ENCODE measurements at places on chromosomes 2 and 18.

DNA sequence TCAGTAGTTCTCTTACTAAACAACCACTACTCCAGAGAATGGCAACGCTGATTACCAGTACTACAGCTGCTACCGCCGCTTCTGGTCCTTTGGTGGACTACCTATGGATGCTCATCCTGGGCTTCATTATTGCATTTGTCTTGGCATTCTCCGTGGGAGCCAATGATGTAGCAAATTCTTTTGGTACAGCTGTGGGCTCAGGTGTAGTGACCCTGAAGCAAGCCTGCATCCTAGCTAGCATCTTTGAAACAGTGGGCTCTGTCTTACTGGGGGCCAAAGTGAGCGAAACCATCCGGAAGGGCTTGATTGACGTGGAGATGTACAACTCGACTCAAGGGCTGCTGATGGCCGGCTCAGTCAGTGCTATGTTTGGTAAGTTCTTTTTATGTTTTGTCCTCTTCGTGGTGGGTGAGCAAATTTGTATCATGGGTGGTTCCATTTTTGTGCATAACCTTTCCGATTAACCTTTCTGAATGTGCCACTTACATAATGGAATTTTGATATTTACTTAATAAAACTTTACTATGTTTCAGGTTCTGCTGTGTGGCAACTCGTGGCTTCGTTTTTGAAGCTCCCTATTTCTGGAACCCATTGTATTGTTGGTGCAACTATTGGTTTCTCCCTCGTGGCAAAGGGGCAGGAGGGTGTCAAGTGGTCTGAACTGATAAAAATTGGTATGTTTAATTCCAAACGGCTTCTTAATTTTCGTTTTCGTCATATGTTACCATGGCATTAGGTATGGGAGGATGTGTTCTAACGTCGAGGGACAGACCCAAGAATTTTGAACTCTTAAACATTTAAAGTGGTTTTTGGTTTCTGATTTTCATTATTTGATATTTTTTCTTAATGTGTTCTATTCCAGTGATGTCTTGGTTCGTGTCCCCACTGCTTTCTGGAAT, 1.3 kb downstream of the SLC20A1 start:
- no peak for DNase-seq

- no peak for DNase-seq
These were observed 248.4 kb downstream of the PID1 start for GRCh38 chr2:229022652-229023051.

GRCh38 chr2:54613794-54614257, 109.6 kb upstream of the EML6 start:
- peak; percentile 39 for DNase-seq

GRCh38 chr2:118013724-118014491, at the start of gene CCDC93:
Gene CCDC93 (minus strand): TSS chr2:118014070. CDS start chr2:118013995, 75 bp downstream.
- peak; percentile 55 for DNase-seq

- DNase-seq: no peak
These were observed 47.9 kb downstream of the SLC14A1 start for GRCh38 chr18:45771587-45772480.

DNA sequence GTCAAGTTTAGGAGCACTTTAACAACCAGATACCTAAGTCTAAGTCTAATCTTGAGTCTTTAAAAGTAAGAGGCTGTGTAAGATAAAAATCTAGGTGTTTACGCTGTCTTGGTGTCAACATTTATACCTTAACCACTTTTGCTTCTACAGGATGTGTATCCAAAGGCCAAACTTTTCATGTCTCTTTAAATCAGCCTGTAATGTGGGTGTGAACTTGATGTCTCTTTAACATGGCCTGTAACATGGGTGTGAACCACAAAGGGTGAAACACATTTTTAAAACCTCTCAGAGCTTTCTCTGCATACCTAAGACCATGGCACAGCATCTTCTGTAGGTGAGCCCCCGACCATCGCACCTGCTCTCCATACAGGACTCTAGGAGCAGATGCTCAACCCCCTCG, 40.4 kb downstream of the SH3YL1 start:
- no peak for DNase-seq

DNA sequence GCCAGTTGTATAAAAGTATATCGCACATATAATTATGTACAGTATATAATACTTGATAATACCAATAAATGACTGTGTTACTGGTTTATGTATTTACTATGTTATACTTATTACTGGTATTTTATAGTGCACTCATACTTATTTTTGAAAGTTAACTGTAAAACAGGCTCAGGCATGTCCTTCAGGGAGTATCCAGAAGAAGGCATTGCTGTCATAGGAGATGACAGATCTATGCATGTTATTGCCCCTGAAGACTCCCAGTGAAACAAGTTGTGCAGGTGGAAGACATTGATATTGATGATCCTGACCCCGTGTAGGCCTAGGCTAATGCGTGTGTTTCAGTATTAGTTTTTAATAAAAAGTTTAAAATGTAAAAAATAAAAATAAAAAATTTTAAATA, 20.3 kb upstream of the ASXL3 start:
- DNase-seq: no peak

GRCh38 chr2:23199115-23199918, 185.7 kb upstream of the KLHL29 start:
- DNase-seq: no peak

DNA sequence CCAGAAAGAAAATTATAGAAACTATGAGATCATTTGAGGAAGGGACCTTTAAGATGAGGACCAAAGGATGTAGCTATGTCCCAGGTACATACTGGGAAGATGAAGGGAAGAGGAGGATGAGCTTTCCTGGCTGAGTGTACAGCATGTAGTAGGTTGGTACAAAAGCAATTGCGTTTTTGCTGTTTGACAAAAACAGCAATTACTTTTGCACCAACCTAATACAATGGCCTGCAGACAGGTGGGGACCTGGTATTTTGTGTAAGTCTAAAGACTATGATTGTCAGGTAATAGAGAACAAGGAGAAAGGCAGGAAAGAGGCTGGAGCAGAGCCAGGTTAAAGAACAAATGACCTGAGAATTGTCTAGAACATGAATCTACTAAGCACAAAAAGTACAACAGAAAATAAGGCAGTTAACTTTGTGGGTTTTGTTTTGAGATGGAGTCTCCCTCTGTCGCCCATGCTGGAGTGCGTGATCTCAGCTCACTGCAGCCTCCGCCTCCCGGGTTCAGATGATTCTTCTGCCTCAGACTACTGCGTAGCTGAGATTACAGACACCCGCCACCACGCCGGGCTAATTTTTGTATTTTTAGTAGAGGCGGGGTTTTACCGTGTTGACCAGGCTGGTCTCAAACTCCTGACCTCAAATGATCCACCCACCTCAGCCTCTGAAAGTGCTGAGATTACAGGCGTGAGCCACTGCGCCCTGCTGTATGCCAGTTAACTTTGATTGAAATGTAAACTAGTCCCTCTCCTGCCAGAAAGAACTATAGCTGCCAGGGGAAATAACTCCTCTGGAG, 3.2 kb upstream of the TGOLN2 start:
- DNase-seq: no peak

DNA sequence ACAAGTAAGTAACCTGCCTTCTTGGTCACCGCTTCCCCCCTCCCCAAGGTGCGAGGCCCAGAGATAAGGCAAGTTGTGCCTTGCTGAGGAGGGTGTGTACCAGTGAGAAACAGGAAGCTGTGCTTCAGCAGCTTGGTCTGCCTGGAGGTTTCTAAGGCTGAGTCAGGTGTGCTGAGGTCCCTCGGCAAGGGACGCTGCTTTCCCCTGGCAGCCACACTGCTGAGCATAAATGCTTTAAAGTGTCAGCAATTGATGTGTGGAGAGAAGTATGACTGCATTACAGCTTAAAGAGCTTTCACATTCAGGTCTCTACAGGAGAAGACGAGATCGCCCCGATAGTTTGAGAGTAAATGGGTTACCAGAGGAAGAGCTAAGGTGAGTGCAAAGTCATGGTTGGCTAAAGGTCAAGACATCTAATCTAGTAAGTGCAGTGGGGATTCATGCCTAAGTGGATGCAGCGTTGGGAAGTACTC, 86.9 kb downstream of the LIMS1 start:
- DNase-seq: no peak

- no peak for DNase-seq
These were observed 70.3 kb downstream of the PPP1R1C start for GRCh38 chr2:182055993-182056392.

DNA sequence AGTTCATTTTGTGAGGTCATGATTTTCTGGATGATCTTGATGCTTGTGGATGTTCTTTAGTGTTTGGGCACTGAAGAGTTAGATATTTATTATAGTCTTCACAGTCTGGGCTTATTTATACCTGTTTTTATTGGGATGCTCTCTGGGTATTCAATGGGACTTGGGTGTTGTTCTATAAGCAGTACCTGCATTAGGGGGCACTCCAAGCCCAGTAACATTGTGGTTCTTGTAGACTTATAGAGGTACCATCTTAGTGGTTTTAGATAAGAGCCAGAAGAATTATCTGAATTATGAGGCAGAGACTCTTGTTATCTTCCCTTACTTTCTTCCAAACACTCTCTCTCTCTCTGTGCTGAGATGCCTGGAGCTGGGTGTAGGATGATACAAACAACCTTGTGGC, 470.0 kb downstream of the PIK3C3 start:
- no peak for DNase-seq

GRCh38 chr18:50638884-50639420, 79.1 kb downstream of the MAPK4 start:
- no peak for DNase-seq

GRCh38 chr2:9211496-9211895, 4.9 kb downstream of the ASAP2 start:
- DNase-seq: no peak

- no peak for DNase-seq
These were observed 211.3 kb upstream of the HAAO start for GRCh38 chr2:43003702-43004101.

GRCh38 chr18:32674491-32674890, 98.3 kb downstream of the KLHL14 start:
- no peak for DNase-seq

DNA sequence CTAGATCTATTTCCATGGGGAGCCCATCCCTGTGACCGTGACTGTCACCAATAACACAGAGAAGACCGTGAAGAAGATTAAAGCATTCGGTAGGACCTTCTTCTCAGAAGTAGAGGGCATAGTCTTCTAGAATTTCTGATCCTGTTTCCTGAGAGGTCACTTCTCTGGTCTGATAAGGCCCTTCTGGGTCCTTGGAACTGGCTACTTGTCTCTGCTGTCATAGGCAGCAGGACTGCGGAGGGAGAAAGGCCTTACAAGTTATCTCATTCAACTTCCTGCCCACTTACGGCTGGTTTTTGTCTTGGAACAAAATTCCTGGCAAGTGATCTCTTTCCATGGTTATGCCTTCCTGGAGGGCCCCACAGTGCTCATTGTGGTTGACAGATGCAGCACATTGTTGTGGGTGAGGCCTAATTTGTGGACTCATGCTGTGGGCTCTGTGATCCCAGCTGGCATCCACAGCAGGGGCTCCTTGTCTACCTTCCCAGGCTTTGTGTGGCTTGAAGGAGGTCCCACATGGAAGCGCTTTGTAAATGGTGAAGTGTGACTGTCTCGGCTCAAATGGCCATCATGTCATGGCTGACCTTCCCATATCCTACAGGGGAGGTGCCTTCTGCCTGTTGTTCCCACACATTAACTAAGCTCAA, 22.0 kb downstream of the SAG start:
- peak; percentile 39 for DNase-seq

- DNase-seq: no peak
These were observed 777 bp upstream of the RAB17 start for GRCh38 chr2:237591141-237591881.

GRCh38 chr18:9561759-9562158, 52.6 kb downstream of the PPP4R1 start:
- DNase-seq: no peak

- DNase-seq: no peak
These were observed 55.8 kb upstream of the TNP1 start for GRCh38 chr2:216915557-216916150.

DNA sequence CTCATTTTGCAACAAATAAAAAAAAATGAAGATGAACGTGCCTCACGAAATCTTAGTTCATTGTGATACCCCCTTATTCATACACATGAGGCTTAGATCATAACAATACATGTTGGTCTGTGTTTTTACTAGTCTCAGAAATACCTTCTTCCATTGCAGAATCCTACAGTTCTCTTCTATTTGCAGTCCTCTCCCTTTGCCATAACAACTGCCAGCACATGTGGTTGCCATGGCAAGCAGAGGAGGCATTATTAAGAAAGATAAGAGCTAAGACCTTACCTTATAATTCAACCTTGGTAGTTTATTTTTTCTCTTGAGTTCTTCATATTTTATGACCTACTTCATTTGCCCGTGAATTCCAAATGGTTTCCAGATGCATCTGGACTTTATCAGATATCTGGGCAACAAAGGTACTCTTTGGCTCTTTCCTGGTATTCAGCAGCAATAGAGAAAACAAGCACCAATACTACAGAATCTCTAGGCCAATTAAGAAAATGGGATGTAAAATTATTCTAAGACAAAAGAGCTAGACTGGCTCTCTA, 524.0 kb downstream of the CMPK2 start:
- DNase-seq: no peak

GRCh38 chr2:30911327-30911726, 104.1 kb upstream of the CAPN13 start:
- DNase-seq: no peak

DNA sequence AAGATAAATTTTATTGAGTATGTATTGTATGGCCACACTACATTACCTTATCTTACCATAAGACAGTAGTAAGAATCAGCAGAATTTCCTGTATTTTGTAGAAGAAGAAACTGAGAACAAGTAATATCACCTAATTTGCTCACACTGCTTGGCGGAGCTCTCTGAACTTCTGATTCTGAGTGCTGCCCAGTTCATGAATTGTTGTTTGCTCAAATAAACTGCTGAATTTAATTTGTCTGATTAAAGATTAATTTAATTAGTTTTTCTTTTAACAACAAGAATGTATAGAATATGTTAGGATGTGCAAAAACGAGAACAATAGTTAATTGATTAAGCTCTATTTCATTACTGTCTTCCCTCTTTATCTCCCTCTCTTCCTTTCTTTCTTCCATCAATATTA, 100.1 kb upstream of the ERBB4 start:
- no peak for DNase-seq

DNA sequence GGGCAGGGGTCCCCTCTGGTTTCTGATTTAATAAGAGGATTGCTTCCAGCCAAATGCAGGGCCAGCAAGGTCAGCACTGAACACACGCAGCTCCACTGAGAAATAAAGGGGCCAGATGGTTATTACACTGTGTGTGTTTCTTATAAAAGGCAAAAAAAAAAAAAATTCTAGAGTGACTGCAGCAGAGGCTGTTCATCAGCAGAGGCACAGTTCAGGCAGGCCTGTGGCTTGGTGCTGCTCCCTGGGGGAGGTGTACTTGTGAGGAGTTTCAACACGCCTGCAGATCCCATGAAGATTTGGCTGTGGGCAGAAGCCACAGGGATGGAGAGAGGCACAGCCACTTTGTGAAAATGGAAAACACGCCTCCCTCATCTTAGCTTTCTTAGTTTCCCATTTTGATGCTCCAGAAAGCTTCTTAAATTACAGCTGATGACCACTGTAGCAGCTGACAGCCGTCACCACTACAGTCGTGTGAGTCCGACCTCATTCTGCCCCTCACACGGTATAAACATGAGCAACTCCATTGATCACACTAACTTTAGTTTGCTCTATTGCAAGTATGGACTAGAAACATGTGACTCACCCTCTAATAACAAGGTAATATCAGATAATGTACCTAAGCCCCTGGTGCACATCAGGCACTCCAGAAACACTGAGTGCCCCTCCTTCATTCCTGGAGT, 726.5 kb upstream of the RAB6C start:
- no peak for DNase-seq
